ENCODE measurements at places on chromosomes 4 and X.

DNA sequence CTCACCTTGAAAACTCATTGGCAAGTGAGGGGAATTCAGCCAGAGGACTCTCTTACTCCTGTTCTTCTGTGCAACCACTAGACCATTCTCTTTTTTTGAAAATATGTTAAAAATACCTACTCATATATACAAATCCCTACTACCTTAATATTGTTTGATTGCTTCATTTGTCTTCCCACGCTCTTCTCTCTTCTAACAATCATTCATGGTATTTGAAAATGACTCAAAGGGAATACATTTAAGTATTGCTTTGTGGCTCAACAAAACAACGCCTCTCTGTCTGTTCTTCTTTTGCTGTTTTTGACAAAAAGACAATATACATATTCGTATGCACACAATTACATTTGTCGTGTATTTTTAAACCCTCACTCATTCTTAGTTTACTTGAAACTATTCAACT, 589.4 kb downstream of the ANKRD50 start:
- DNase-seq: no peak

DNA sequence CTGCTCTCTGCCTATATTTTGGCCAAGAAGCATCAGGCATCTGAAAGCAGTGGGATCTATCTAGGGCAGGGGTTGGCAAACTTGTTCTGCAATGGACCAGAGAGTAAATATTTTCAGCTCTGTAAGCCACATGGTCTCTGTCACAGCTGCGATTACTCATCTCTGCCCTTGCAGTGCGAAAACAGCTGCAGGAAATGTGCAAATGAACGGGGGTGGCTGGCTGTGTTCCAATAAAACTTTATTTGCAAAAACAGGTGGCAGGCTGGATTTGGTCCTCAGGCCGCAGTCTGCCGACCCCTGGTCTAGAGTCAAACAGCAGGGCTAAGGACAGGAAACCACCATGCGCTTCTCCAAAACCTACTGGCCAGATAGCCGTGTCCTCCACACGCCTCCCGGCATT, 48.6 kb downstream of the ACOX3 start:
- DNase-seq: no peak

DNA sequence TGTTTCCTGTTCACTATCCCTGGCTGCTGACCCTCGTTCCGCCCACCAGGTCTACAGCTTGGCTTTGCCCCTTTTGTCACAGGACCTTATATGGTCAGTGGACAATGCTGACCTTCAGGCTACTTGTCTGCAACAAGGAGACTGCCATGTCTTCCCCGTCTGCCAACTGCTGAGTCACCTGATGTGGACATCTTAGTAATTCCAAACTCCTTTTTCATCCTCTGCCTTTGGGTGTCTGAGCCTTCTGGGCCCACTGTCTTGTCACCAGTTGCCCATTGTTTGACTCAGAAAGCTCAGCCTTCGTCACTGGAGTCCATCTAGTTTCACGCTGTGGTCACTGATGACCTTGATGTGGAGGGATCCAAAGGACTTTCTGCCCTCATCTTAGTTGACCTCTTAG, 30.2 kb downstream of the GPRIN3 start:
- DNase-seq: no peak

GRCh38 chrX:150690126-150690525, 3.1 kb upstream of the MTMR1 start:
- no peak for DNase-seq

GRCh38 chr4:66750273-66750672, 795.0 kb downstream of the CENPC start:
- no peak for DNase-seq

- no peak for DNase-seq
Measured at GRCh38 chrX:123322536-123322935, 138.5 kb downstream of the GRIA3 start.

DNA sequence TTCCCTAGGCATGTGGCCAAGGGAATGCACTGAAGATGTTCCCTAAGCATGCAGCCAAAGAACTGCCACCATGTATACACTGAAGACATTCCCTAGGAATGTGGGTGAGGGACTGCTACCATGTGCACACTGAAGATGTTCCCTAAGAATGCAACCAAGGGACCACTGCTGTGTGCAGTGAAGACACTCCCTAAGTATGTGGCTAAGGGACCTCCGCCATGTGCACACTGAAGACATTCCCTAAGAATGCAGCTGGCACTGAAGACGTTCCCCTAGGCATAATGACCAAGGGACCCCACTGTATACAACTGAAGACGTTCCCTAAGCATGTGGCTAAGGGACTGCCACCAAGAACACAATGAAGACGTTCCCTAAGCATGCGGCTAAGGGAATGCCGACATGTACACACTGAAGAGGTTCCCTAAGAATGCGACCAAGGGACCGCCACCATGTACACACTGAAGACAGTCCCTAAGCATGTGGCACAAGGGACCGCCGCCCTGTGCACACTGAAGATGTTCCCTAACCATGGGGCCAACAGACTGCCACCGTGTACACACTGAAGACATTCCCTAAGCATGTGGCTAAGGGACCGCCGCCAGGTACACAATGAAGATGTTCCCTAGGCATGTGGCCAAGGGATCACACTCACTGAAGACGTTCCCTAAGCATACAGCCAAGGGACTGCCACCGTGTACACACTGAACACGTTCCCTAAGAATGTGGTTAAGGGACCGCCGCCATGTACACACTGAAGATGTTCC, 25.6 kb downstream of the DHRSX start:
- DNase-seq: no peak

- DNase-seq: no peak
Measured at GRCh38 chrX:33195698-33196097, 15.7 kb downstream of the DMD start.

- DNase-seq: no peak
Measured at GRCh38 chrX:100980608-100981497, 11.3 kb downstream of the ARL13A start.
